NK-92 treated with Interleukin-12 subunit alpha and Interleukin-12 subunit beta, amount 100 ng/mL, for 24 hours (cell line): ENCODE measurements at places on chromosomes 2 and 18.

GRCh38 chr2:71502941-71503738, 49.8 kb downstream of the DYSF start:
- no peak for DNase-seq

GRCh38 chr2:232519581-232520438, at the start of gene PRSS56:
Gene PRSS56 (plus strand): TSS chr2:232520388. CDS start chr2:232520599, 211 bp downstream.
- no peak for DNase-seq

GRCh38 chr2:62806231-62806630, 100.7 kb downstream of the EHBP1 start:
- DNase-seq = no peak

- DNase-seq = no peak
Observed at GRCh38 chr2:166117491-166117890, 10.3 kb downstream of the SCN1A start.

DNA sequence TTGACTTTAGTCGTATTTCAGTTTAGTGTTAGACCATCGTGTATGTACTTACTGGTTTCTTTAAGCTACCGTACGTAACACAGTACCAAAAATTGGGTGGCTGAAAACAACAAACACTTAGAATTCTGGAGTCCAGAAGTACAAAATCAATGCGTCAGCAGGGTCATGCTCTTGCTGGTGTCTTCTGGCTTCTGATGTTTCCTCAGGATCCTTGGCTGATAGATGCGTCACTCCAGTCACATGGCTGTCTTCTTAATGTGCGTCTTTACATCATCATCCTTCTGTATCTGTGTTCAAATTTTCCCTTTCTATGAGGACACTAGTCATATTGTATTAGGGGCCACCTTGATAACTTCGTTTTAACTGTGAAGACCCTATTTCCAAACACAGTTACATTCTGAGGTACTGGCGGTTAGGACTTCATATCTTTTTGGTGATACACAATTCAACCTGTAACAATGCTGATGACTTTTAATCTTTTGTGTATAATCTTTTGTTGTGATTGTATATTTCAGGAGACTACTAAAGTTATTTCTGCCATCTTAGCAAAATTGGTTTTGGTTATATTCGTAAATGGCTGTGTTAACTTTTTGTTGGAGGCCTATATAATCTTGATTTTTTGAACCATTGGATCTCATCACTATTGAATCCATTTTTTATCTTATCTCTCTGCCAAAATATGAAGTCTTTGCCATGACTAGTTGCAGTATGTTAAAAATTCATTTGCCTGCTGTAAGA, 25.4 kb downstream of the ACTR3 start:
- no peak for DNase-seq

DNA sequence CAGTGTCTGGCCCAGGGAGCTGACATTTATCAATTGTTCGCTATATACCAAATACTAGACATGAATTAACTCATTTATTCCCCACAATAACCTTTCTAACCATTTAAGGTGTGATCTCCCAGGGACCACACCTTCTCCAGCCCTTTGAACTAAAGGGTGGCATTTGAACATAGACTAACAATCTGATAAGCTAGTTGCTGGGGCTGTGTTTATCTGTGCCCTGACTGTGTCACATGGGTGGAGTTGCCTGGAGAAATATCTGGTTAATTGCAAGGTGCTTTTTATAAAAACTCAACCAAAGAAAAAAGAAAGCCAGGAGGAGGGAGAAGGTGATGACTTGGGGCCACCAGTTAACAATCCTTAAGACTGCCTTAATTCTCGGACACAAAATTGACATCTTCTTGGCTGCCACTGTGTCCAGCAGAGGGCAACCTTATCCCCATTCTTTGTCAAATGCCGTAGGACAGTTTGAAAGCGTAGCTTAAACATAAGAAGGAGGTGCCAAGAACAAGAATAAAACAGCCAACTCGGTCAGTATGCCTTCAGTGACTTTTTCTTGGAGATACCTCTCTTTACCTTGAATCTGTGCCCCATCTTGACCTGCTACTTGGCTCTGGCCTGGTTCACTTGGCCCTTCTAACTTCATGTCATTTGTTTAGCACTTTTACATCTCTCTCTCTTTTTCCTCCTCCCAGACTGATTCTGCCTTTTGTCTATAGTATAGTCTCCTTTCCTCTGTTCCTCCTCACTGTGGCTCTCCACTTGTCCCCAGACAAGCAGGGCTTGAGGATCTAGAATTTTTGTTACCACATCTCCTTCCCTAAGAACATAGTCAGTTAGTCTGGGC, 183.4 kb downstream of the MYO3B start:
- no peak for DNase-seq

DNA sequence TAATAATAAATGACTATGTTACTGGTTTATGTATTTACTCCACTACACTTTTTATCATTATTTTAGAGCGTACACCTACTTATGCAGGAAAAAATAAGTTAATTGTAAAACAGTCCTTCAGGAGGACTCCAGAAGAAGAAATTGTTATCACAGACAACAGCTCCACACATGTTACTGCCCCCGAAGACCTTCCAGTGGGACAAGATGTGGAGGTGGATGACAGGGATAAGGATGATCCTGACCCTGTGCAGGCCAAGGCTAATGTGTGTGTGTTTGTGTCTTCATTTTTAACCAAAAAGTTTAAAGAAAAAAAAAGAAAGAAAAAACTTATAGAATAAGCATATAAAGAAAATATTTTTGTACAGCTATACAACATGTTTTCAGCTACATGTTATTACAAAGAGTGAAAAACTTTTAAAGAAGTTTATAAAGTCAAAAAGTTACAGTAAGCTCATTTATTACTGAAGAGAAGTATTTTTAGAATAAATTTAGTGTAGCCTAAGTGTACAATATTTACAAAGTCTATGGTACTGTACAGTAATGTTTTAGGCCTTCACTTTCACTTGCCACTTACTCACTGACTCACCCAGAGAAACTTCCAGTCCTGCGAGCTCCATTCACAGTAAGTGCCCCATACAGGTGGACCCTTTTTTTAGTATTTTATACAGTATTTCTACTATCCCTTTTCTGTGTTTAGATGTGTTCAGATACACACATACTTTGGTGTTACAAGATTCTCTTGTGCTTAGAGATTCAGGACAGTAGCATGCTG, 7.5 kb downstream of the TGFBRAP1 start:
- no peak for DNase-seq

DNA sequence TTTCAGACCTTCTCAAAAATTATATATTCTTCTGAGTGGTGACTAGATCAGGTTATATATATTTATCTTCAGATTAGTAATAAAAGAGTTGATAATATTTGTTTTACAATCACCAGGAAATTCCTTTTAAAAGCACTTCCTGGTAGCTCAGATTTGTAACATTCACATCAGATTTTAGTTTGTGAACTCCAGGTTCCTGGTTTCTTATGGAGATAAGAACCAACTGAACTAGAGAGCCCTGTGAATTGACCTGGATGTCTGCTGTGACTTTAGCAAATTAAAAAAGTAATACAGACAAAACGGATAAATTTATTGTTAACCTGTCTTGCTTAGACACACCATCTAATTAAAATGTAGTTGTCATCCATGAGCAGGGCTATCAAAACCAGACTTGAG, 868.7 kb downstream of the BCL11A start:
- DNase-seq = no peak

- no peak for DNase-seq
Observed at GRCh38 chr2:205936446-205936845, 149.5 kb downstream of the INO80D start.

- no peak for DNase-seq
Observed at GRCh38 chr2:239157269-239157668, 243.6 kb downstream of the HDAC4 start.

- DNase-seq = no peak
Observed at GRCh38 chr18:59265246-59265973, 7.8 kb downstream of the RAX start.

GRCh38 chr2:42722320-42723190, 41.4 kb downstream of the OXER1 start:
- DNase-seq = no peak

DNA sequence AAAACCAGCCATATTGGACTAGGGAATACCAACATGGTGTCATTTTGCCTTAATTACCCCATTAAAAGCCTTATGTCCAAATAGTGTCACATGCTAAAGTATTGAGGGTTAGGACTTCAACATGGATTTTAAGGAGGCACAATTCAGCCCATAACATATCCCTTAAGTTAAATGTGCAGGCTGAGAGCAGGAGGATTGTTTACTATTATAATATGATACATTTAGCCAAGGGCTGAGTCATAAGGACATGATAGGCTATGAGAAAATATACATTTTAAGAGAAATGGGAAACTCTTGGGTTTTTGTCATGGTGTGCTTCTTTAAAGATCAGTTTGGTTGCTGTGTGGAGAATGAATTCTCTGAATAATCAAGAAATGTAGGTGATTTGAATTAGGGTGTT, 136.8 kb downstream of the RDH14 start:
- no peak for DNase-seq

GRCh38 chr2:28082131-28082530, 191.6 kb downstream of the BABAM2 start:
- no peak for DNase-seq

GRCh38 chr2:52097071-52097470, 1065.1 kb upstream of the NRXN1 start:
- DNase-seq = no peak

GRCh38 chr2:231277962-231278361, 79.5 kb downstream of the ARMC9 start:
- no peak for DNase-seq

- no peak for DNase-seq
Observed at GRCh38 chr18:74468547-74469061, 11.5 kb upstream of the DIPK1C start.

DNA sequence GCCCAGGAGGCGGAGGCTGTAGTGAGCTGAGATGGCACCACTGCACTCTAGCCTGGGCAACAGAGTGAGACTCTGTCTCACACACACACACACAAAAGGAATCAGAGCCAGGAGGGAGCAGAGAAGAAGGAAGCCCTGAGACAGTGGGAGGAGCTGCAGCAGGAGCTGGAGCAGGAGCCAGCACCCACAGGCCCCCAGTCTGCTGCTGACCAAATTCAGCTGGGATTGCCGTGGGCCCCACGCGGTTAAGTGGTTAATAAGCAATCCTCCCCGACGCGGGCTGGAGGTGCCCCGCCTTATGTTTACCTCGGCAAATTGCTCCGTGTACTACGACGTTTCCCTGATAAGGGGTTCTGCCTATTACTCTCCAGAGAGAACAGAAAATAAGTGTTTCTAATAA, 265.3 kb downstream of the TWIST2 start:
- DNase-seq = no peak

DNA sequence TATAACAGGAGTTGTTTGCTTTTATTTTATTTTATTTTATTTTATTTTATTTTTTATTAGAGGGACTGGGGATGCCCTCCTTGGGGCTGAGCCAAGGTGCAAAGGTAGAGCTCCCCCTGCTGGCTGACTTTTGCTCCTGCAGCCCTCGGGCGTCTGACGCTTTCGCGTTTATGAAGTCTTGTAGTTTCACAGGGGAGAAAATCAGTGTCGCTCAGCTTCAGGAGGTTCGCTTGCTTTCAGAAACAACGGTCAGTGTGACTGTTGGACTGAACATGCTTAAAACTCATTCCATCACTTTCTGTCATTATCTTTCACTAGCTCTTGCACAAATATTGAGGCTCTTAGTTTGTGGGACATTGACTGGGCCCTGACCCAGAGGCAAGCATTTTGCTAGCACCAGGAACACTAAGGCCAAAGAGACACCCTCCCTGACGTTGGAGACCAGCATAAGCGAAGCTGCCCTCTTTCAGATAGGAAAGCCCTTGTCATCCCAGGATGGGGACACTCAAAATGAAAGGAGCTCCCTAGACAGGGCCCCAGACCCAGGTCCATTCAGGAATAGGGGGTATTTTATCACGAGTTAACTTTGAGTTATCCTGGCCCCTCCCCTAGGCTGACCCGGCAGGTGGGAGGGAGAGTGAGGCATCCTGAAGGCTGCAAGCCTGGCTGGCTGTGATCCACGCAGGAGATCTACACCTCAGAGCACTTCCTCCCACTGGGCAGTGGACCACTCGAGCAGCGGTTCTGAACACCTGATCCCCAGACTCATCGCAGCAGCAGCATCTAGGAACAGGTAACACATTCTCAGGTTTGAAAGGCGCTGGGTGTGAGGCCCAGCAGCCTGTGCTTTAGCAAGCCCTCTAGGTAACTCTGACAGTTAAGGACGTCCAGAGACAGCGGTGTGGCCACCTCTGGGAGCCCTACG, 34.4 kb downstream of the LGALSL start:
- DNase-seq = peak; percentile 32

DNA sequence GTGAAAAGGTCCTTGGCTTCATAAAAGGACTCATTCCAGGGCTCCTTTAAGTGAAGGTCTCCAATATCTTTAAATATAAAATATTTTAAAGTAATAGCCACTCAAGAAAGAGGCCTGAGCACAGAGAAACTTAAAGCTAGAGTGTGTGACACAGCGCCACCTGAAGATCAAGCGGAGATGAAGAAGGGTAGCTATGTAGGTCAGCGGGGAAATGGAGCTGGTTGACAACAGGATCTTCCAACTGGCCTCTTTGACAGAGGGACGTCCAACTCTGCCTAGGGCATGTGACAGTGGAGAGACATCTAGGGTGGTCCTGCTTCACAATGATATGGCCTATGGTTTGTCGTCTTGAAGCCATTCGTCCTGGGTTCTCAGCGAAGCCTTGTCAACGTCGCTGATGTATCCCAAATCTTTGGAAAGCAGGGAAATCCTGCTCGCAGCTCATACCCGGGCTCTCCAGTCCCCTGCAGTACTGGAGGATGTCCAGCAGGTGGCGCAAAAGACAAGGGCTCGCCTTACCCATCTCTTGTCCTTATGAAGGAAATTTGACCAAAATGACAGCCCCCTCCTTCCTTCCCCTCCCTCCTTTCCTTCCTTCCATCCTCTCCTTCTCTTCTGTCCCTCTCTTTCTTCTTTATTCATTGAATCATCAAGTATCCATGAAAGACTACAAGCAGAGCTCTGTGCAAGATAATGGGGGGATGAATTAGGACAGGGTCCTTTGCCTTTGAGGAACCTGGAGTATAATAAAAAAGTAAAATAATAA, 59.6 kb downstream of the LONRF2 start:
- DNase-seq = peak; percentile 19
